ENCODE measurements at places on chromosomes 12 and 14.
A peak's percentile ranks its signal among the peaks of the same experiment; 100 is the strongest.

DNA sequence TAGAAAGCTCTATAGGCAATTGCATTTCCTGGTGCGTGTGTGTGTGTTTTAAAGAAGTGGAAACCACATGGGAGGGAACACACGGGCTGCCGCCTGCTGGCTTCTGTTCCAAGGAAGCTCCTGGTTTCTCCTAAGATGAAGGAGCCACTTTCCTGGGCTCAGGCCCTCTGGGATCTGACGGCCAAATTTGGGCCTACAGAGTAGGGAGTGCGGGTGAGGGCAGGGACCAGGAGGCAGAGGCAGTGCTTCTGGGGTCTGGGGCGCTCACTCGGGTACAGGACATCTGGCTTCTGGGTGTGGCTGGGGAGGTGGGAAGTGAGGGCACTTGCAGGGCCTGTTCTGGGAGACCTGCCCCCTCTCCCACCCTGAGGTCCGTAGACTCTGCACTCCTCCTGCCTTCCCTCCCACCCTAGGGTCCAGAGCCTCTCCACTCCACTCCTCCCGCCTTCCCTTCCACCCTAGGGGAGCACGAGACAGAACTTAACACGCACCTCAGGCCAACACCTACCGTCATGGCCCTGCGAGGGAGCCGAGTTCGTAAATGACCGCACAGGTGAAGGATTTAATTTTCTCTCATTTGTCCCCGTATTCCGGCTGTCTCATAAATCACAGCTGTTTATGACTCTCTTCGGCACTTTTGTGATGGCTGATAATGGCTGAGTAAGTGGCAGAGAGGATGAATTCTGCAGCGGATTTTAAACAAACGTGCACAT is 127.7 kb downstream of the KIF26A start:
- DNase-seq: no peak

GRCh38 chr12:69661386-69661785 is 37.7 kb downstream of the BEST3 start:
- DNase-seq: no peak

DNA sequence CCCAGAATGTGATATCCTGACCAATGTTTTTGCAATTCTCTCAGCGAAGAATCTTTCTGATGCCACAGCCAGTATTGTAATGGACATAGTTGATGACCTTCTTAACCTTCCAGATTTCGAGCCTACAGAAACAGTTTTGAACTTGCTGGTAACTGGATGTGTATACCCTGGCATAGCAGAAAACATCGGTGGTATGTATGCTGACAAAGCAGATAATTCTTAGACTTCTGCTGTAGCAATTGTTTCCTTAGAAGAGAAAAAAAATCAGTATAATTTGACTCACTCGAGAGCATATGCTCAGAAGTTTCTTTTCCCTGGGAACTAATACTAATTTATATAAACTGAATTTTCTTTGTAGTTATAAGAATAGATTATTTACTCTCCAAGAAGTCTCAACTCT is 58.2 kb downstream of the UTP20 start:
- DNase-seq: no peak

- peak; percentile 49 for DNase-seq
Measured at GRCh38 chr14:20516921-20517320, 11.6 kb downstream of the RNASE10 start.

DNA sequence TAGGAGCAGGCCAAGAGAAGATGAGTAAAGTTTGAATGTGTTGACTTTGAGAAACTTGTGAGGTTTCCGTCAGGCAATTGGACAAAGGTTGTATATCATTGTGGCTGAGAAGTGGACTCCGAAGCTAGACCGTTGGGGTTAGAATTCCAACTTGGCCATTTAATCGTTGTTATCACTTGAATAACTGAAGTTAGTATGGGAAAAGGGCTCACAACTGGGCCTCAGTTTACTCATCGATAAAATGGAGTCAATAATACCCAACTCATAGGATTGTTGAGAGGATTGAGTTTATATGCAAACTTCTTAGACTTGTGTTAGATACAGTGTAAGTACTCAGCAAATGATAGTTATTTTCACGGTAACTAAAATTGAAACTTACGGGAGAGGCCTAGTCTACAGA is 846 bp downstream of the SLIRP start:
- no peak for DNase-seq

DNA sequence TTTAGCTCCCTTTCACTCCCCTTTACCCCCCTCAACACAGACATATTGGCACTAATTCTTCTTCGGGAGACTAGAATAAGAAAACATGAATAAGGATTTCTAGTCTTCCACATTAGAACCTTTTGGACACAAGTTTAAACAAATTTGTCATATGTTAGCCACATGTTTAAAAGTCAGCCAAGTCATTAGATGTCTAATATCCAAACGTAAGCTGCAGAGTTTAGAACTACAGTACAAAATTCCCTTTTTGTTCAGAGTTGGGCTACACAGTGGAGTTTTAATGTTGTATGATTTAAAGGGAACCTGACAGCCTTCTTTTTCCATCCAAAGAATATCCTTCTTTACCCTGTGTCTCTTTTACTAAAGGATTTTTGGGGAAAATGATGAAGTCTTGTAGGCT is 79.8 kb downstream of the PDE6H start:
- DNase-seq: no peak

DNA sequence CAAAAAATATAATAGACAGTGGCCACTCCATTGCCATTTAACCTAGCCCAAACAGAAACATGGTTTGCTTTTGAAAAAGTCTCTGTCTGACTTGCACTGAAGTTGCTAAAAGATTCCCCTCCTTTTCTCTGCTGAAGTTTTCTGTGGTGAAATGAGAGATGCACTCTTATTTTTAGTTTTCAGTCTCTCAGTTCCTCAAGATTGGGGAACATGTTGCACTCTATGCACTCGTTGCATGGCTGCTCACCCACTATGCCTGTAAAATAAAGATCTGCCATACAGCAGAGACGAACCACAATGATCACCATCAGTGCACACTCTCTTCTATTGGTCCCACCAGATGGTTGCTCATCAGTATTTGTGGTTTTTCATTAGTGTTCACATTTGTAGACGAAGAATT is 13.1 kb upstream of the DAAM1 start:
- DNase-seq: no peak

DNA sequence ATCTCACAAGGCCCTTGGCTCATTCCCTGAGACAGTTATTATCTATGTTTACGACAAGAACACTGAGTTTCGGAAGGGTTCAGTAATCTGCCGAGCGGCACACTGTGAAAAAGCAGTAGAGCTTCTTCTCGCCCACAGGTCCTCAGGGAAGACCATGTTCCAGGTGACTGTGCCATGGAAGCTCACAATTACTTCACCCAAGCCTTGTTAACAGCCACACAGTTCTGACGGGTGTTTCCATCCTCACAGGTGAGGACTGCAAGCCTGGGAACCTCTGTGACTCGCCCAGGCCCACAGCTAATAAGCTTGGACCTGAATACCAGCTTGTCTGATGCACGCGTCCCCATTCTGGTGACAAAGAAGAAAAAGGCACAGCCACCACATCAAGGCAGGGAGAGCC is 15.4 kb downstream of the SETD3 start:
- DNase-seq: no peak
